Liver (tissue), 10 donors: ENCODE measurements at places on chromosomes 16 and 17.

GRCh38 chr17:76793775-76794174 is 55.9 kb downstream of the MFSD11 start:
- DNase-seq: no peak

GRCh38 chr16:5001571-5001970 is 32.2 kb downstream of the NAGPA start:
- DNase-seq: no peak

DNA sequence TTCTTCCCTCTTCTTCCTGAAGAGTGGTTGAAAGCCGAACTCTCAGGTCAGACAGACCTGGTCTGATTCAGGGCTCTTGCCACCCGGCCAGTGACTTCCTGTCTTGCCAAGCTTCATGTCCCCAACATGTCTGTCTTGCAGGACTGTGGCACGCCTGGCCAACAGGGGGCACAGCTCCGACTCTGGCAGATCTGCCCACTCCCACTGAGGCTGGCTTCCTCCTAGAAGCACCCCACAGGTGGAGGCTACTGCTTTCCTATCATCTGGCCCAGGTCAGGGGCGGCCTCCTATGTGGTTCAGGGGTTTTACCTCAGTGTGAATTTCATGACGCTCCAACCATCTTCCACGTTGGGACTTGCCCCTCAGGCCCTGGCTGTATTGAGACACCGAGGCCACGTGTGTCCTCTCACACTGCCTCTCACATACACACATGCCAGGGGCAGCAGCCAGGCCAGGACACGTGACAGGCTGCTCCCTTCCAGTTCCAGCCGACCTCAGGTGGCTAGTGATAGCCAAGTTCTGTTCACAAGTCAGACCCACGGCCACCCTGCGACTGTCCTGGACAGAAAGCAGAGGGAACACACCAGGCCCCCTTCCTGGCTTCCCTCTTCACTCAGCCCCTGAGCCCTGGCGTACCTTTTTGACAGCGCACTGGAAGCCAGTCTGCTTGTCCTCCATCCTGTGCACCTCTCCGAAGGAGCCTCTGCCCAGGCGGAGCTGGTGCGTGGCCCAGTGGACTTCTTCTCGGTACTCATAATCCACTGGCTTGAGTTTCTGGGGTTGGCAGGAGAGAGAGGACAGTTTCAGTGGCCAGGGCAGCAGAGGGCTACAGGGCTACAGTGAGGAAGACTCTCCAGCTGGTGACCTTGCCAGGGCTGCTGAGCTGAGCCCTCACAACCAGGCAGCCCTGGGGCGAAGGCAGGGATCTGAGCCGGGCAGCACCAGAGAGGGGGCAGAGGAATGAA is 22.6 kb upstream of the SPATA32 start:
- DNase-seq: no peak

GRCh38 chr16:5851393-5851982 is 753.9 kb upstream of the EEF2KMT start:
- DNase-seq: no peak

DNA sequence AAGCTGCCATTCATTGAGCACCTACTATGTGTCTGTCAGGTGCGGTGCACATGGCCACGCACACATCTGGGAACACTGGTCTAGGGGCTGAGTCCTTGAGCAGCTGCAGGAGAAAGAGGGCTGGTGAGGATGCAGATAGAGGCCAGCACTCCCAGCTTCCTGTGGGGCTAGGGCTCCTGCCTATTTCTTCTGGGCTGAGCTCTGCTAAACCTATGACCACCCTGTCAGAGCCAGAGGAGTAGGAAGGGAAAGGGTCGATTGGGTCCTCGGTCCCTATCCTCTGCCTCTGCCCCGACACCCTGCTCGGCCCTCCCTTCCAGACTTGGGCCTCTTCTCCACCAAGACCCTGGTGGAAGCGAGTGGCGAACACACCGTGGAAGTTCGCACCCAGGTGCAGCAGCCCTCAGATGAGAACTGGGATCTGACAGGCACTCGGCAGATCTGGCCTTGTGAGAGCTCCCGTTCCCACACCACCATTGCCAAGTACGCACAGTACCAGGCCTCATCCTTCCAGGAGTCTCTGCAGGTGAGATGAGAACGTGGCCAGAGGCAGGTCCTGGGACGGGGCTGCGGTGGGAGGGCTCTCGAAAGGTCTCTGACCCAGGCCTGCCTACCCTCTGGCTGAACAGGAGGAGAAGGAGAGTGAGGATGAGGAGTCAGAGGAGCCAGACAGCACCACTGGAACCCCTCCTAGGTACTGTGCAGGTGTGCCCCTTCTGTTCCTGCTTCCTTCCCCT is 4.0 kb upstream of the TMEM88 start:
- no peak for DNase-seq

DNA sequence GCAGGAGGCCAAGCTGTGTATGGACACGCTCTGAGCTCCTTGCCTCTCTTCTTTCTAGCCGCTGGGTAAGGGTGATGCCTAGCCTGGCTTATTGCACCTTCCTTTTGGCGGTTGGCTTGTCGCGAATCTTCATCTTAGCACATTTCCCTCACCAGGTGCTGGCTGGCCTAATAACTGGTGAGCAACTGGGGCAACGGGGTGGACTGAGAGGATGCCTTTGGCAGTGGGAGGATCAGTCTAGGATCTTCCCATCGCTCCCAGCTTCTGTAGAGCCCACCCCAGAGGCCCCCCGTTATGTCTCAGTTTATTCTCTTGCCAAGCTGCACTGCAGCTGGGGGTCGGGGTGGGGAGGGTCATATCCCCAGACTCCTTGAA is 4.4 kb downstream of the G6PC3 start:
- no peak for DNase-seq

DNA sequence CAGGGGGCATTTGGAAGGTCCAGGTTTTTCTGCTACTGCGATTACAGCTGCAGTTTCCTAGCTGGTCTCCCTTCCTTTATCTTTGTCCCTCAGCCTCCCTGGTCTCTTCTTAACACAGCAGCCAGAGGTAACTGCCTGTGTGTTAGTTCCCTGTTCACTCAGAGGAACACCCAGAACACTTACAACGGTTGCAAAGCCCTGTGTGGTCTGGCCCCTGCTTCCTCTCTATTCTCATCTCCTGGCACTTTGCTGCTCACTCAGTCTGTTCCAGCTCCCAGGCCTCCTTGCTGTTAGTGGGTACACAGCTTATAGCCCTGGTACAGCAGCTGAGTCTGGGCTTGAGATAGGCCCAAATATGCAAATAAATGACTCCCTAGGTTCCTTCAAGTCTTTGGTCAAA is 16.4 kb downstream of the NTN1 start:
- DNase-seq: no peak

DNA sequence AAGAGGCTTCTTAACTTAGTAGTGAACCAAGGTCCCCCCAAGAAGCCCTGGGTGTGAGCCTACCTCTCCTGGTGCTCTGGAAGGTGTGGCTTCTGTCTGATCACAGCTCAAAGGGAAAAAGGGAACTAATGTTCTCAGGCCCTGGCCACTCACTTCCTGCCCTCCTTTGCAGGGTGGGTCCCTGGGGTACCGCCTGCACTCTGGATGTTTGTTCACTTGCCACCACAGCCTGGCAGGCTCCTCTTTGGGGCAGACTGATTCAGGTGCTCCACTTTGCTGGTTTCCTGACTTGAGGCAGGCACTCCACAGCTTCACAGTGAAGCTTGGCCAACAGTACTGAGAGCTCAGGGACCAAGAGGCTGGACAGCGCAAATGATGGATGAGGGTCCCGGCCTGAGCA is 5.9 kb upstream of the MYO15A start:
- DNase-seq: no peak

DNA sequence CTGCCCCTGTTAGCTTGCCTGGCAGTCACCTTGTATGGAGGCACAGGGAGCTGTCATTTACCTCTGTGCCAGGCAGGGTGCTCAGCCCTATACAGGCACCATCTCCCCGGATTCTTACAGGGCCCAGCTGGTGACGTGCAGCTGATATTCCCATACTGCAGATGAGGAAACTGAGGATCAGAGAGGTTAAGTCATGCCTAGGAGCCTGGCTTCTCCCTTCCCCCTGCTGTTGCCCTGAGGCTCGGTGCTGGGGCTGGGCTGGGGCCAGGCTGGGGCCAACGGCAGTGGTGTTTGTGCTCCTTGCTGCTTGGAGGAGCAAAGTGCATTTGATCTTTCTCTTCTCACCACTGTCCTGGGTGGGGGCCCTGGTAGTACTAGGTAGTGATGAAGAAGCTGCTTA is 54.7 kb upstream of the IL34 start:
- no peak for DNase-seq

GRCh38 chr16:86747761-86748160 is 169.4 kb downstream of the FOXL1 start:
- DNase-seq: no peak
